ENCODE measurements at places on chromosomes 13 and 19.

GRCh38 chr19:42115219-42115618 lies 17.0 kb downstream of the POU2F2 start:
- no peak for DNase-seq

DNA sequence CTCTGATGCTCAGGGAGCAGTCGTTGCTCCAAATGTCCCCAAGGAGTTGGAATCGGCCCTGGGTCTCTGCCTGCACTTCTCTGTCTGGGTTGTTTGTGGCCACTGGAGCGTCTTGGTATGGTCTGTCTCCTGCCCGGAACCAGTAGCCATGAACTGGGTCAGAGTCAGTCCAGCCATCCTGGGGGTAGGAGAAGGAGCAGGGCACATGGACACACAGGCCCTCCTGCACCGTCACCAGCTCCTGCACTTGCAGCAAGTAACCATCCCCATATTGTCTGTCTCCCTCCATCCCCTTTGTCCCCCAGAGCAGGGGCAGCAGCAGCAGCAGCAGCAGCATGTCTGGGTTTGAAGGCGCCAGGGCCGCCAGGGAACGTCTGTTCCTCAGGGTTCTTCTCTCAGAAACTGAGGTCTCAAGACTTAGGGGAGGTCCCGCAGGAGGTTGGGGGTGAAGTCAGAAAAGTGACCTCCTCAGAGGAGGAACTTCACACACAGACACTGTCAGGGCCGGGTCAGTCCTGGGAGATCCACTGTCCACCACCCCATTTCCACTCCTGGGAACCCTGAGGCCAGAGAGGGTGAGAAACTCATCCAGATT lies at the start of gene SIGLEC8:
TSS of gene SIGLEC8 (minus strand) at position 404 of the 595 bp plus-strand sequence. CDS start at position 337, 67 bp downstream.
- DNase-seq: no peak

DNA sequence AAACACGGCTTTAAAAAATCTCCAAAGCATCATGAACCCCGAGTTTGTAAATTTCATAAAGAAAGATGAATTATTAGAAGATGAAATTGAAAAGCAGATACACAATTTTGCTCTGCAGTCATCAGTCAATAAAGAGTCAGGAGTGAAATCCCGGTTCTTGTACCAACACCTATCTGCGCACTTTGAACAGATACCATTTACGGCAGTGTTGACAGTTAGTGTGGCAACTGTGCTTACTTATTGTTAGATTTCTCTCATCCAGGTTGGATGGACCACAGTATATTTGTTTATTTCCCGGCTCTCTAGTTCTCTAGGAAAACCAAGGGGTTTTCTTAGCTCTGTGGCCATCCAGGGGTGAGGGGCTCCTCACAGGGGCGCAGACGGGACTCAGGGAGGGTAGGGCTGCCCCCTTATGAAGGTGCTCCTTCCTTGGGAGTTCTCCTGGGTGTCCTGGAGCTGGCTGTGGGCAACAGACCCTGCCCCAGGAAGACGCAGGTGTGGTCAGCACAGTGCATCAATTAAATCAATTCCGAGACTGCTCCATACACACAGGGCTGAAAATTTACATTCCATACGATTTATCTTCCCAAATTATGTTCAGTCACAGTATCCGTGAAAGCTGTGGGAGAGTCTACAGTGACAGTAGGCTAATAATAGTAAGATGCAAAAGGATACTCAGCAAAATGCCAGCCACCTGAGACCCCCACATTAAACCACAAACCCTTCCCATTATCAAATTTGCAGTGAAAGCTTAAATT lies 107.0 kb upstream of the C1QTNF9B start:
- DNase-seq: no peak

DNA sequence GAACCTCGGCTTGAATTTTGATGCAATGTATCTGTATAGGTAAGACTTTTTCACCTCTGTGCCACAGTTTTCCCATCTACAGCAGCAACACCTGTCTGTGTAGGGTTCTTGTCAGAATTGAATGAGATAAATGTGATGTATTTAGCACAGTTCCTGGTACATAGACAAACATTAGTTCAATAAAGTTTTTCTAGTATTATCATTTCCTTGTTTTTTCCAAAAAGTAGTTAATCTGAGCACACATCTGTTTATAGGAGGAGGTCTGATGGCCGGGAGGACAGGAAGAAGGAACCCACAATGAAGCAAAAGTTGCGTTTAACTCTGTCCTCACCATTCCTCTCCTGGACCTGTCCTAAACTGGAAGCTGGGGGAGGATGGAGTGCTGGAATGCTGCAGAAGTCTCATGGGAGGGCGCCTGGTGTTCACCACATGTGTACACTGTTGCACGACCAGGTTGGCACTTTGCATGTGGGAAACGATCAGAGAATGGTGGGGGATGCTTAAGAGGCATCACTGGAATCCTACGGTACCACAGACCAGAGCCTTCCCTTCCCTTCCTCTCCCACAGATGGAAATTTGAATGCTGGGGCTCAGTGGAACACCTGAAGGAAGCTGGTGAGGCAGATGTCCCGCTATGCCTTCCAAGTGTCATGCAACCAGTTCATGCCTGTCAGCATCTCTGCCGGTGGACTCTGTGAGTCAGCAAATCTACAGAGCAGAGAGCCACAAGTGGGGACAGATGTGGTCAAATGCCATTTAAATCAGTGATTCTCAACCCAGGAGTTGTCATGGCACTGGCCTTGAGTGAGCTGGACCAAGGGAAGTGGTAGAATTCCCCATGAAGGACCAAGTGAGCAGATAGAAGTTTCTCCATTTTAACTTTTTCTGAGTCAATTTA lies 315.6 kb downstream of the DLEU7 start:
- DNase-seq: no peak

- no peak for DNase-seq
Measured at GRCh38 chr19:44596428-44597130, 16.8 kb upstream of the IGSF23 start.

DNA sequence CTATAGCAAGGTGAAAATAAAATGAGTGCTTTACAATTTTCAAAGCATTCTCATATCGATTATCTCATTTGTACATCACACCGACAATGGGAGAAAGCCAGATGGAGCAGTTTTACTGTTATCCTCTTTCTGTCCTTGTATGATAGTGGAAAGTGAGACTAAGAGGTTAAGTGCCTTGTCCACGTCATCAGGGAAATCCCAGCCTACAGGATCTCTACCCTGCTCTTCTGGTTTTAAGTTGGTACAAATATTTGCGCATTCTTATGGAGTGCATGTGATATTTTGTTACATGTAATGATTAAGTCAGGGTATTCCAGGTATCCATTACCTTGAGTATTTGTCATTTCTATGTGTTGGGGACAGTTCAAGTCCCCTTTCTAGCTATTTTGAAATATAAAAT lies 12.4 kb upstream of the ENOX1 start:
- DNase-seq: no peak

DNA sequence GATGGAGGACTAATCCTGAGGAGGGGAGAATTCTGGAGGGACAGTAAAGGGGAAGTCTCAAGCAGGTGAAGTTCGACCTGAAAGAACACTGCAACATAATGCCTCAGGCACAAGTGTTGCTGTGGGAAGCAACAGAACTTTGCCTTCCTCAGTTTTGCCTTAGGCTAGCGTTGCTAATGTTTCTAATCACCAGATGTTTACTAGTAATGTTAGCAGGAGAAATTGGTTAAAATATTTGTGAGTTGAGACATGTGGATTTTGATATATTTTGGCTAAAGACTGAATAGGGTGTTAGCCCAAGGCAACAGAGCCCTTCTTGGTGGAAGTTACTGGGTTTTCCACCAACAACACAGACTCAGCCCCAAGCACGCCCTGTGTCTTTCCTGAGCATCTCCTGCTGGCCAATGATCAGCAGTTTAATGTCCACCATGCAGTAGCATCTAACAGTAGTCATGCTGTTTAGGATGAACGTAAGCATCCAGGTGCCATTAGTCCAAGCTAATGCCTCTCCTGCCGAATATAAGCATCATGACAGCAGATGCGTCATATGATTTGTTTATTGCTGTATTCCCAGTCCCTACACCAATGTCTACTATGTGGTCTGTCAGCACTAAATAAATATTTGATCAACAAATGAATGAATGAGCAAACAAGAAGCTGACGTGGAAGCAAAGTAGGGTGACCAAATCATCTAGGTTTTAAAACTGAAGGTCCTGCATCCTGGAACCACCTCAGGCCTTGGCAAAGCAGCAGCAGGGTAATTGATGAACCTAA lies 511.9 kb upstream of the HTR2A start:
- no peak for DNase-seq

- no peak for DNase-seq
Measured at GRCh38 chr13:114042066-114042815, 68.4 kb upstream of the C13orf46 start.

DNA sequence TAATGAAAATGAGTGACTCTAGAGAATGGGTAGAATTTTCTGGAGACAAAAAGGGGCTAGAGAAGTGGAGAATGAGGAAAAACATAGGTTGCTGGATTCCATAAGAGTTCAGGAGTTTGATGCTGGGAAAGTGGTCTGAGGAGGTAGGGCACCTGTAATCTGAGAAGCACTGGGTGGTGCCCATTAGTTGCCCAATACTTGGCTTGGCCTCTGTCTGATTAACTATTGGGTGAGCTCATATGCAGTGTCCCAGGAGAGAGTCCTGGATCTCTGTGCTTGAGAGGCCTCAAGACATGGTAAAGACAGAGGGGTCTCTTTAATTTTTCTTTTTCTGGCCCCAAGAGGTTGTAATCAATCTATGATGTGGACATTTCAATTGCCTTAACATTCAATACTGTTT lies 390.1 kb downstream of the TDRD3 start:
- no peak for DNase-seq

- no peak for DNase-seq
Measured at GRCh38 chr13:35448465-35448864, 28.0 kb downstream of the MAB21L1 start.

DNA sequence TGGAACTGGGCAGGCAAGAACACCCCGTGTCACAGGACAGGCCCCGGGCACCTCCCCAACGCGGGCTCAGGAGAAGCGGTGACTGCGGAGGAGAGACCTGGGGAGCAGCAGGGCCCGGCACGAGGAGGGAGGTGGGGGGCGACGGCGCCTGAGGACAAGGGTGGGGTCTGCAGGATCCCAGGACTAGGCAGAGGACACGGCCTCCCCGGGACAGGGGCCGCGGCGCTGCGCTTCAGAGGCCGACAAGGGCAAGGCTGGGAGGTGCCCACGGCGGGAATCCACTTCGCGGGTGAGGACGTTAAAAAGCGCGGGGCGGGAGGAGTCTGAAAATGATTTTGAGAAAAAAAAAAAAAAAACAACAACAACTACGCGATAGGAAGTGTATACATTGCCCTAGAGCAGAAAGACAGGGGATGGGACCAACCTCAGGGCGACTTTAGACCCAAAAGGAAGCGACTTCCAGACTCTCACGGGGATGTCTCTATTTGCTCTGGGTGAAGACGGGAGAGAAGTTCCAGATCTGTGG lies 44.9 kb downstream of the ZNF611 start:
- DNase-seq: no peak

- DNase-seq: no peak
Measured at GRCh38 chr13:21606251-21606650, 2.3 kb upstream of the MICU2 start.

DNA sequence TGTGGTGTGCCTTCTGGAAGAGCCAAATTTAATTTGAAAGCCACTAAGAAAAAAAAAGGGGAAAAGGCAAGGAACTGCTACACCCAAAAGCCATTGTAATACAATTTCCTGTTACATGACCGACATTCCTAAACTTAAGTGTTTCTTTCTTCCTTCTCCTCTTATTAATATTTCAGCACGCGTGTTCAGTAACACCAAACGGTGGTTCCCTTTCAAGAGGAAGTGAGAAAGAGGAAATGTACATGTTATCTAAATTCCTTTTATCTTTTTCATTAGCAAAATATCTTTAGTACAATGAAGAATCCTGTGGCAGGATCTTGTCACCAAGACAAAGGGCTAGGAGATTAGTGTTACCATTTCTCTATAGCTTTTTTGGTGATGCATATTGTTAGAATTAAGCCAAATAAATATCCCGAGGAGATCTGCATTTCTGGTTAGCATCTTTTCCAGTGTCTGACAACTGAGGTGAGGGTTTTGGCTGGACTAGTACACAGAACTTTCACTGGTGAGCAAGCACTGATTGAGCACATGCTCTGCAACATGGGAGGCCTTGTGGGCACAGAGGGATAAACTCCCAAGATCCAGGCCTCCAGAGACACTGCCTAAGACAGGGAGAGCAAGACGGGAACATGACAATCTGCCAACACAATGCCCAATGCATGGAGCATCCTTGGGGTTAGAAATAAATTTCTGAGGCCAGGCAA lies 22.1 kb downstream of the LATS2 start:
- peak; percentile 13 for DNase-seq

- no peak for DNase-seq
Measured at GRCh38 chr19:7554990-7555864, 19.7 kb downstream of the PNPLA6 start.

DNA sequence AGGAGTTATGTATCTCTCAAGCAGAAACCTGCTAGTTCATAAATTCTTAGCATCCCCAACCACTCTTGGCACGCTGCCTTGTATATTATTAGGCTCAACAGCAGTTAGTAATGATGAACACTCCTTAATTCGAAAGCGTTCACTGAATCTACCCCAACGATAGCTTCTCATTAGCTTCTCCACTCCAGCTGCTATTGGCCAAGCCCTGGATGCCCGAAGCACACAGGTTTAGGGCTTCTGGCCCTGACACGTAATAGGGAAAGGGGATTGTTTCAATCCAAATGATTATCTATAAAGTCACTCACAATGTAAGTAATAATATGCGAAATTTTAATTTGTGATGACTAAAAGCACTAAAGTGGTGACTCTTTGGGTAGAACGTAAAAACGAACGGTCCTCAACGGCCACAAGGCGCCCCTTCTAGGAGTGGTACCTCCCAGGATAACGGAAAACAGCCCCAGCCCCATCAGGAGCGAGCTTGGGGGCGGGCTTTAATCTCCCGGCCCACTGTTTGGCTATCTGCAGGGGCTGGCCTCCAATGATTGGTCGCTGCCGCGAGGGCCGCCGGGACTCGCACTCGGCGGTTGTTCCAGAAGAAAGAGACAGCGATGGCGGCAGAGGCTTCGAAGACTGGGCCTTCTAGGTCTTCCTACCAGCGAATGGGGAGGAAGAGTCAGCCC lies at the start of gene RNF17:
TSS of gene RNF17 (plus strand) at position 574 of the 680 bp plus-strand sequence. CDS start at position 609, 35 bp downstream.
- DNase-seq: no peak

- no peak for DNase-seq
Measured at GRCh38 chr19:3950871-3951861, 18.3 kb downstream of the NMRK2 start.

Measured in SW 1271 (cell line).